ENCODE measurements at places on chromosomes 7 and 10. TPM values are rescaled to one million over a fixed set of nuclear protein-coding genes. Genes with fewer than 3 reads are reported as not detected.
A peak's percentile ranks its signal among the peaks of the same experiment; 100 is the strongest.

KEL gene
- 0.70 TPM for total RNA-seq

NAT16 gene
- not detected for total RNA-seq

DNA sequence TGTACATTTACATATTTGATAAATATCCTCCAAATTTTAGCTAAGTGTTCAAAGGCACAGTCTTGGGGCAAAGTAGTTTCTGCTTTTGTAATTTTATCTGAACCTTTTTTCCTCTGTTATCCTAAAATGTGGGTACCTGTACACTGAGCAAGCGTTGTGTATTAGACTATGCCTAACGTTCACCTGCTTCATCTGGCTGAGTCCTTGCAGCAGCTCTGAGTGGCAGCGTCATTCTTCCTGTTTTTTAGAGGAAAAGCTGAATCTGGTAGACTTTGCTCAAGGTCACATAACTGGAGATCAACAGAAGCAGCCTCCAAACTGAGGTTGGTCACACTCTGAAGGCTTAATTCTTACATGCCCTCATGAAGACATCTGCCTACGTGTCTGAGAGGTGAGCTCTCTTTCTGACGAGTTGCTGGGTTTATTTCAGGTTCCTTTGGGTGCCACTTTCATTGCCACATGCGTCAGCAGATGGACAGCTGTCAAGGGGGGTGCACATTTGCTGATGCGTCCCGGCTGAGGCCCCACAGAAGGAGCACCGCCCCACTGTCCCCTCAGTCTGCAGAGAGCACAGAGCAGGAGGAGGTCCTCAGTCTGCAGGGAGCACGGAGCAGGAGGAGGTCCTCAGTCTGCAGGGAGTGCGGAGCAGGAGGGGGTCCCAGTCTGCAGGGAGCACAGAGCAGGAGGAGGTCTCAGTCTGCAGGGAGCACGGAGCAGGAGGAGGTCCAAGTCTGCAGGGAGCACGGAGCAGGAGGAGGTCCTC lies 406.5 kb upstream of the SHH start:
- DNase-seq: no peak

CASP2 gene
- total RNA-seq: 68.2 TPM

- DNase-seq: peak; percentile 17
Observed at GRCh38 chr7:142357953-142358520, 100.2 kb upstream of the PRSS58 start.

DNA sequence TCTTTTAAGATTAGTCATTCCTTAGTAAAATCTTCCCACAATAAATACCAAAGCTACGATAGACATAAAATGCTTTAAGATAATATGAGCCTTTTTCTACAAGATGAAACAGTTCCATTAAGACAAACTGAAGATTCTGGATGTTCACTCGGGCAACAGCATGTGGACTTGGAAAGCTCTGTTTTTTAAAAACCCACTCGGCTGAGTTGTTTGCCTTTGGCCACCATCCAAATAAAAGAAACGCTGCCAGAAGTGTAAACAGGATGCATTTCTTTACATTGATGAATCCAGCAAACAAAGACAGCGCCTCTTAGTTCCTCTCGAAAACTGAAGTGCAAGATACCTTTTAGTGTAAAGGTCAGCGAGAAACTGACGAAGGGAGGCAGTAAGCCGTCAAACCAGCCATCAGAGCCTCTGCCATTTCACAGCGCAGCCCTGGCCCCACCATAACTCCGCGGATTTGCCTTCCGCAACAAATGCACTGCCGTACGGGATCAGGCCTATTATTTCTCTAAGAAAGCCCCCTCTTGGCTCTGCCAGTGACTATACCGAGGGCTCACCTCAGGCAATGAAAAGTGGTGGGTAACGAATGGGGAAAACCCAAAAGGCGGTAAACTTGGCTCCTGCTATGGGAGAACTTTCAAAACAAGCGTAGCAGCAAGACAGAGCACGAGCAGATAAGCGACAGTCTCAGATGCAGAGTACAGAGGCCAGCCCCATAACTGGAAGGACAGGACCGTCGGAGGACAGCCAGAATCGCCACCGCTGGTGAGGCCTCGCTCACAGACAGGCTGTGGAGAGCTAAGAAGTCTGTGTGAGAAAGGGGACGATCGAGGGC lies 41.4 kb downstream of the GNA12 start:
- DNase-seq: no peak

DNA sequence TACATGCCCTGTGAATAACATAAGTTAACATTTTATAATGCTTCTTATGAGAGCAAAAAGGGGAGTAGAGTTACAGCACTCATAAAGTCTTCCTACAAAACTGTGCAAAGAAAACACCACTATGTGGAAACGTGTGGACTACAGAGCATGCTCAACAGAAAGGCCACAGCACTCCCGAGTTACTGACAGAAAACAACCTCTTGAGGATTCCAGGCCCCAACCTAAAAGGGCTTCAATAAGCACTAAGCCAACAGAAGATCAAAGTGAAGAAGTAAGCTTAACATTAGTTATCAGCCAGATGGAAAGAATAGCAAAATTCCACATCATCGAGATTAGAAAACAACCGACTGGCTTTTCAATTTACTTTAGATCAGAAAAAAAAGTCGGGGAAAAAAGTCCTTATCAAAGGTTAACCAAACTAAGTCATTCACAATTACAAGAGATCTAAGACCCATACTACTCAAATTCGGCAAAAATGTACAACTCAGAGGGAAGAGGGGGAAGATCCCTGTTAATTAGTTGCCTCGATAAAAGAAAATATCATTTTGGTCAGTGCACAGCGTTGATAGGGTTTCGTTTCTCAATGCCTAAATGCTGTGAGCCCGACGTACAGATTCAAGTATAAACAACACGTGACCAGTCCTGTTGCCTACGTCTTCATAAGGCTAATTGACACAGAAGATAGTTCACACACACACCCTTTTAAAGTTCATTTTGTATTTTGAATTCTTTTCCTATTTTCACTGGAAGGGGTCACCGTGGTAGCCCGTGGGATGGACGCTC lies 1.4 kb downstream of the KBTBD2 start:
- peak; percentile 37 for DNase-seq

DNA sequence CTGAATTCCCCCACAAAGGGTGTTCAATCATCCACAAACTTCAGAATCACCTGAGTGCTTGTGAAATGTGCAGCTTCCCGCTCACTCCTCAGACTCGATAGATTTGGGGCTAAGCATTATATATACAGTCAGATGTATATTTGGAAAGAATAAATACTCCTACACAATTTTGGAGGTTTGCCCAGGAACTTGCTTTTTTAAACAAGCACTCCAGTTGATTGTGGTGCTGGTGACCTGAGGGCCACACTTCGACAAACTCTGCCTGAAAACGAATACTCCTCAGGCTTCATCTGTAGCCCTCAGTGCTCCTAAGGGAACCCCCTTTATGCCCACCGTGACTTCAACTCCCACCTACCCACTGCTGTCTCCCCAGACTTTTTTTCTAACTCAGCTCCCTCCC lies 211.6 kb downstream of the INHBA start:
- DNase-seq: no peak

NKX2-3 gene
- total RNA-seq: not detected

DNA sequence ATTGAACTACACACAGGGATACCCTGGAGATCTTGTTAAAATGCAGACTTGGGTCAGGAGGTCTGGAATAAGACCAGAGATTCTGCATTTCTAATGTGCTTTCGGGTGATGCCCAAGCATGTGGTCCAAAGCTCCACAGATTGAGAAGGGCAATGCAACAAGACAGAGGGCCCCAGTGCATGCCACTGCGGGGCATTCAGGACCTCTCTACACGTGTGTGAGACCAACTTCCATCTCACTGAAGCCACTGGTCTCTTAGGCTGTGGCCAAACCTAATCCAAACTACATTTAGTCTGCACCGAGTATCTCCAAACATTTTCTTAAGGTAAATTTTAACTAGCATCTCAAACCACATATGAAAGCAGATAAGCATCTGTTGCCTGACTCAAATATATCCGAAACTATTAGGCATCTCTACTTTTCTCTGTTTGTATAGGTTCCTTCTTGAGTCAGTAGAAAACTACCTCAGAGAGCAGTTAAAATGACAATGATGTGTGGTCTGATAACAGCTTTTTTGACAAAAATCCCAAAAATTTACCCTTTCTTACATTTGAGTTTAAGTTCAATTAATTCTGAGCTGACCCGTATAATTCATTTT lies 107.5 kb downstream of the ELMO1 start:
- DNase-seq: no peak

- no peak for DNase-seq
Observed at GRCh38 chr7:12612622-12613021, 42.1 kb downstream of the SCIN start.

DNA sequence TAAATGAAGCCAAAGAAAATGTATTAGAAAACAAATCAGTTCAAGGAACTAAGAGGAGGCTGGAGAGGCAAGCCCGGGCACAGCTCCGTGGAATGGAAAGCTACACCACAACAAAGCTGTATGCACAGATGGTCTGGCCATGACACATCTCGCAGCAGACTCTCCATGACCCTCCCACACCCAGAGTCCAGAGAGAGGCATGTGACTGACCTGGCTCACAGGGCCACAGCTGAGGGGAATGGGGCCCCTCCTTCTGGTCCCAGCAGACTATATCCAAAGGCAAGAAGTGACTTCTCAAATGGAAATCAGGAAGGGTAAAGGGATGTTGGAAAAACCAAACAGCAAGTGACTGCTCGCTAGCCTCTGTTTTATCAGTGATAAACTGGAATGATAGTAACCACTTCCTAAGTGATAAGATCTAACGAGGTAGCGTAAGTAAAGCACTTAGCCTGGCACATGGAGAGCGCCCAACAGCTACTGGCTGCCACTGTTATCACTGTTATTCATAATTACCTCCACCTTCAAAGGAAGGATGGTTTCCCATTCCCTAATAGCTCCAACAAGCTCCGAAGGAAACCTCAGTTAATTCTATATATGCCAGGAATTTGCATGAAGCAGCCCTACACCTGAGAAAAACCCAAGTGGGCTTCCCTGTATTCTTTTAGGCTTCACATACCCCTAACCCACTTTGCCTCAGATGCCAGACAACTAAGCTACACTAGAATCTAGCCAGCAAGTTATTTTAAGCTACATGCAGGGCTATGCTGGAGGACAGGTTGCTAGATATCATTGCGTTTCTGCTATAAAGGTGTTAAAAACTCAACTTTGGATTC lies 8.4 kb downstream of the OSBPL3 start:
- no peak for DNase-seq

- DNase-seq: no peak
Observed at GRCh38 chr10:113267619-113268562, 285.0 kb upstream of the HABP2 start.

GRCh38 chr7:10672186-10672585 lies 301.5 kb upstream of the PHF14 start:
- no peak for DNase-seq

TBX20 gene
- not detected for total RNA-seq

COL1A2 gene
- not detected for total RNA-seq

GDF2 gene
- not detected for total RNA-seq

GRCh38 chr10:66209025-66209424 lies 716.8 kb upstream of the LRRTM3 start:
- no peak for DNase-seq
